ENCODE measurements at places on chromosomes 12 and 14. TPM values are rescaled to one million over a fixed set of nuclear protein-coding genes. Genes with fewer than 3 reads are reported as not detected.

SLC17A8 gene
- not detected for total RNA-seq

MMP17 gene
- total RNA-seq = 1.9 TPM

YARS2 gene
- total RNA-seq = 7.0 TPM

CTSG gene
- total RNA-seq = 3.6 TPM

NPFF gene
- total RNA-seq = not detected

All from aorta (tissue), 5 donors.